AG08396 (cell line): ENCODE measurements at places on chromosomes 2 and 18.

GRCh38 chr2:100999995-101000394 lies 2.1 kb upstream of the RPL31 start:
- DNase-seq, result no peak

GRCh38 chr2:72130659-72131360 lies 16.9 kb downstream of the CYP26B1 start:
- no peak for DNase-seq

- DNase-seq, result no peak
These were observed 115.7 kb upstream of the KLF7 start for GRCh38 chr2:207281436-207281835.

GRCh38 chr2:21676676-21677075 lies 552.9 kb downstream of the TDRD15 start:
- DNase-seq, result no peak

GRCh38 chr2:53289309-53290006 lies 478.1 kb upstream of the CHAC2 start:
- no peak for DNase-seq

DNA sequence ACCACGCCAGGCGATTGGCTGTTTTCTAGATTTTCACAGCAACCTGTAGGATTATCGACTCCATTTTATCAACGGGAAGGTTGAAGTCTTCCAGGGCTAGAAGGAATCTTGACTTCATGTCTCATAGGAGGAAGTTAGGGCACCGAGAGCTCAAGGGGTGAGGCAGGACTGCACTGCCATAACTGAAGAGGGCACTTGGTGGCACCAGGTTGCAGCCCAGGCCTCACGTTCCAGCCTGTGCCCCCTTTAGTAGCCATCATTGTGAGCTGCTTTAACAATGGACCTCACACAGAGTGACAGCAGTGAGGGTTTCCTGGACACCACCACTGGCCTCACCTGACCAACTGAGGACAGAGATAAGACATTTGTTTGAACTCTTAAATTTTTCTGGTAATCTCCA lies 22.9 kb upstream of the RPL37A start:
- DNase-seq, result no peak

DNA sequence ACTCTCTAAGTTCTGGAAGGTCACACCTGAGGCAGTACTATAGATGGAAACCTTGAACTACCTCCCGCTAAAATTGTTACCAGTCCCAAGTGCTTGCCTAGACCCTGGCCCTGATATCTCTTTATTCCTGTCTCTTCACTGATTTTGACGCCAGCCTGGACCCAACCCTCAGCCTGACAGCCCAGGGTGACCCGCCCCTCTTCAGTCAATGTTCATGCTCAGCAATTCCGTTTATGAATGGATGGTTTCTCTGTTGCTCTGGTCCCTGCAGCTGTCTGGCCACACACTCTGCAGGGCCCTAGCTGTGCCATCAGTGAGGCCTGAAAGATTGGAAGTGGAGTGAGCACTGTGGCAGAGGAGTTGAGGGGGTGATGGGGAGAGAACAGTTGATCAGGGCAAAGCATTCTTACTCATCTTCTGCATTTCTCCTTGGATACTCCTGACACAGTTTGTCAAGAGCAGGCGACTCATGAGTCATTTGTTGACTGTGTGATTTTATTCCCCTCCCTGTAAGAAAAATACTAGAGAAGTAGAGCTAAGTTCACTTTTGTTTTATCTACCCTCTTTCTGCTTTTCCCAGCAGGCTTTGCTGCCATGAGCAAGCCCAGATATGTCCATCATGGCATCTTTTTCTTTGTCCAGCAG lies 46.0 kb downstream of the NPAS2 start:
- peak; percentile 60 for DNase-seq

GRCh38 chr2:234611209-234611608 lies 114.3 kb upstream of the ARL4C start:
- DNase-seq, result no peak

DNA sequence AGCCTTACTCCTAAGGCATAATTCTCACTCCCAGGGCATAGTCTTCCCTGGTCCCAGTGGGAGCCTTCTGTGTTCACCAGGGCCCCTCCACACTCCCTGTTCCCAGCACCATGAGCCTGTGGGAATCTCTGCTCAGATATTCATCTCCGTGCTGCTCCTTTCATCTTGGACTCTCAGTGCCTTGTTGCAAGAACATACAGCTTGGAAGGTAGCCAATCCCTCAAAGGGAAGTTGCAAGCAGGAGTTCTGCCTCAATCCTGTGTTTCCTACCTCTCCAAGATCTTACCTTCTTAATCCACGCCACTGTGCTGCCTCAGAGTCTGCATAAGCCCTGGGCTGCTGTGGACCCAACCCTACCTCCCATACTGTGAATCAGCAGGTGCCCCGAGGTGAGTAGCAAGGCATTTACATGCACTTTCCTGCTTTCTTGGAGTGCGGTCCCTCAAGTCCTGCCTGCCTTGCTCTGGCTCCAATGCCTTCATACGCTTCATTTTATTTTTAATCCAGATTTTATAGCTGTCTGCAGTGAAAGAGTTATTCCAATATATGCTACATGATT lies 413.8 kb upstream of the RAB6C start:
- no peak for DNase-seq

GRCh38 chr18:10354890-10355289 lies 99.5 kb upstream of the APCDD1 start:
- DNase-seq, result no peak

DNA sequence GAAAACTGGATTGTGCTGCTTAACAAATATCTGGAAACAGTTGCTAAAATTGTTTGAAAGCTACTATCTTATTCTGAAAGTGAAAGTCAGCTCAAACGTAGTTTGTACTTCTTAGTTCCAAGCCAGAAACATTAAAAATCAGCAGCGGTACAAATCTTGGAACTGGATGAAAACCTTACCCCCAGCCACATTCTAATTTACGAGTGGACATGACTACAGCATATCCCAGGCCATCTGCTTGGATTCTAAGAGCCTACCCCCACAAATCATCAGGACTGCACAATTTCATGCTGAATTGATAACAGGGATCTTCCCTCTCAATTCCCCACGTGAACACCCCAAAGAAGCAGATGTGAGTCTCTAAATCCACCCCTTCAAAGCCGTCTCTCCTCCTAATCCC lies 158.7 kb upstream of the NCKAP5 start:
- no peak for DNase-seq
